Activated naive CD4-positive, alpha-beta T cell treated with anti-CD3 and anti-CD28 coated beads for 36 hours (primary cell): ENCODE measurements at places on chromosomes 5 and 9. TPM values are rescaled to one million over a fixed set of nuclear protein-coding genes. Genes with fewer than 3 reads are reported as not detected.

IL5 gene
- not detected for total RNA-seq

AGXT2 gene
- not detected for total RNA-seq

TDRD7 gene
- 6.9 TPM for total RNA-seq

MAP1B gene
- 0.32 TPM for total RNA-seq

SARDH gene
- total RNA-seq = 7.7 TPM

NDUFS4 gene
- total RNA-seq = 84.1 TPM

FLT4 gene
- total RNA-seq = 1.5 TPM

PTPRD gene
- not detected for total RNA-seq

LIX1 gene
- total RNA-seq = not detected

PCA3 gene
- not detected for total RNA-seq

PRELID2 gene
- total RNA-seq = 0.12 TPM

DNA sequence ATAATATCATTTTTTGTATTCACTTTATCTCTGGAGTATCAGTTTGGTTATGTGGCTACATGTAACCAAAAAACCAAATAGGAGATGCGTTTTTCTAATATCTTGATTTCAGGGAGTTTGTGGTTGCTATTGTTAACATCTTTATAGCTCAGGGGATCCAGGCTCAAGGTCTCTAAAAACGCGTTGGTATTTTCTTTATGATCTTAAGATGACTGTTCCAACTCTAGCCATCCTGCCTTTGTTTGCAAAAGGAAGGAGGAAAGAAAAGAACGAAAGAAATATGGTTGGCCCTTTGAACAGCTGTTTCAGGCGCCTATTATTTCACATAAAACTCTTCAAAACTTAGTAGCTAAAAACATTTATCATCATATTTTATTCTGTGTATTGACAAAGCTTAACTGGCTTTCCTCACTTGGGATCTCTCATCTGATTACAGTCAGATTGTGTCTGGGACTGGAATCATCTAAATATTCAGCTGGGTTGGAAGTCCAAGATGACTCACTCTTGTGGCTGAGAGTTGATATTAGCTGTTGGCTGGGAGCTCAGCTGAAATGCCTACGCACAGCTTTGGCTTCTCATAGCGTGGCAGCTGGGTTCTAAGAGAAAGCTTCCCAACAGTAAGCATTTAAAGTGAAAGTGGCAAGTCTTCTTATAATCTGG lies 60.1 kb downstream of the FAM174A start:
- no peak for DNase-seq

DNA sequence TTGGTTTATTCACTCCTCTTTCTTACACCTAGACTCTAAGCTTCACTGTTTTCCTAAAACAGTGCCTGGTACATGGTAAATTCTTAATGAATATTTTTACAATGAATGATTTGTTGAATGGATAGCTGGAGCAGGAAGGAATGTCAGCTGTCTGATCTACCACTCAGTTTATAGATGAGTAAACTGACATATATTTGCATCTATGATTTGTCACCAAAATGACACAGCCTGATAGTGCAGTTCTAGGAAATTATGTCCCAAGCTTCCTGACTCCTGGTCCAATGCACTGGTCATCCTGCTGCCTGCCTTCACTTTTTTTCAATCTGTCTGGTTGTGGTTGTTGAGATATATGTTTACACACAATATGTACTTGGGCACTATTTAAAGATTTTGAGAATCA lies 651.7 kb upstream of the WWC1 start:
- DNase-seq = no peak

- DNase-seq = no peak
These were observed 79.7 kb downstream of the MED27 start for GRCh38 chr9:131999692-132000551.

DNA sequence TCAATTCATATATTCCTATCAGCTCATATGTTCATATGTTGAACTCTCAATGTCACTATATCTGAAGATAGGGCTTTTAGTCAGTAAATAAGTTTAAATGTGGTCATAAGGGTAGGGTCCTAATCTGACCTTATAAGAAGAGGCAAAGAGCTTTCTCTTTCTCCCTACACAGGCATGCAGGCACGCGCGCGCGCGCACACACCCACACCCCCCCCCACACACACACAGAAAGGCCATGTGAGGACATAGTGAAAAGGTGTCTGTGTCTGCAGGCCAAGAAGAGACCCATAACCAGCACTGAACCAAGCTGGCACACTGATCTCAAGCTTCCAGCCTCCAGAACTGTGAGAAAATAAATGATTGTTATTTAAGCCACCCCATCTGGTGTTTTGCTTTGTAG lies 76.0 kb downstream of the PDE4D start:
- DNase-seq = no peak

DNA sequence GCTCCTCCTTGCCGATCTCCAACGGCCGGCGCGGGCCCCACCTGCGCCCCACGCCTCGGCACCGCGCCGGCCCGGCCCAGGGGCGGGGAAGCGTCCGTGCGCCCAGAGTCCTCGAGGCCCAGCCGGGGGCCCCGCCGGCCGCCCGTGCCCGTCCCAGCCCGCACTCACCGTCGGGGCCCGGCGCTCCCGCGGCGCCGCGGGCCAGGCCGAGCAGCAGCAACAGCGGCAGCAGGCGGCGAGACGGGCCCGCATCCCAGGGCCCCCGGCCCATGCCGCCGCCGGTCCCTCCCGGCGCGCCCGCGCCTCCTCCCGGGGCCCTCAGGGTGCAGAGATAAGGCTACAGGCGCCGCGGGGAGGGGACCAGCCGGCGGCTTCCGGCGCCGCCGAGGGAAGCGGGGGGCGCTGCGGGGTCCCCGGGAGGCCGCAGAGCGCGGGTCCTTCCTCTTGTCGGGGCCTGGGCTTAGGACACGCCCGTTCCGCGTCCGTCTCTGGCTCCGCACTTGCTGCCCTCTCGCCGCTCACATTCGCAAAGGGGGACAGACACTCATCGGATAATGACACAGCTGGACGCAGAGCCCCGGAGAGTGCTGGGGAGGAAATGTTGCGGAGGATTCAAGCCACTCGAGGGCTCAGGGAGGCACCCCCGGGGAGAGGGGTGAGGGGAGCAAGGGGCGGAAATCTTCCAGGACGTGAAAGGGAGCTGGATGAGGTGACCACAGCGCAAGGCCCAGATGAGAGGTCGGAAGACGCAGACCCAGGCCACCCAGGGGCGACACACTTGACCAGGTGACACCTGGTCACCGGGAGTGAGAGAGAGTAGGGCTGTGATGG lies at the start of gene SUSD1:
Gene SUSD1 (minus strand): TSS at position 333 of the 831 bp plus-strand sequence. CDS start 62 bp downstream, at position 271.
- DNase-seq = peak; percentile 26

- no peak for DNase-seq
These were observed 357.7 kb downstream of the ARRDC3 start for GRCh38 chr5:91025449-91025848.

DNA sequence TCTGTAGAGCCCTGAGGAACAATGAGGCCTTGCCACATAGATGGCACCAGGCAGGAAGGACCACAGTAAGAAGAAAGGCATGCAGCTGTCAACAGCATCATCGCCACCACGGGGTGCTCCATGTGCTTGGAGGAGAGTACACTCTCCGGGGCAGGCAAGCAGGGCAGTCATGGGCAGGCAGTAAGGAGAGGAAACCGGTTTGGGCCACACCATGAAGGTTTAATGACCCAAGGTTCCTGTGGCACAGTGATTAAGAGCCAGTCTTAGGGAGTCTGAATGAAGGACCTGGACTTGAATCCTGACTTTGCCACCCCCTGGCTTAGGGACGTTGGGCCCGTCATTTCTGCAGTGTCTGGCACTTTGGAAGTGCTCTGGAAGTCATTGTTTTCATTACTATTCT lies 80.6 kb upstream of the ZBTB43 start:
- DNase-seq = no peak

- no peak for DNase-seq
These were observed at the start of gene KIF12 for GRCh38 chr9:114098936-114099668. KIF12 (minus strand) TSS chr9:114099292; CDS start chr9:114099276, 16 bp downstream.

- no peak for DNase-seq
These were observed 260.4 kb downstream of the DEPDC1B start for GRCh38 chr5:60439552-60439951.

- DNase-seq = no peak
These were observed 55.5 kb upstream of the ZNF366 start for GRCh38 chr5:72562717-72563116.

DNA sequence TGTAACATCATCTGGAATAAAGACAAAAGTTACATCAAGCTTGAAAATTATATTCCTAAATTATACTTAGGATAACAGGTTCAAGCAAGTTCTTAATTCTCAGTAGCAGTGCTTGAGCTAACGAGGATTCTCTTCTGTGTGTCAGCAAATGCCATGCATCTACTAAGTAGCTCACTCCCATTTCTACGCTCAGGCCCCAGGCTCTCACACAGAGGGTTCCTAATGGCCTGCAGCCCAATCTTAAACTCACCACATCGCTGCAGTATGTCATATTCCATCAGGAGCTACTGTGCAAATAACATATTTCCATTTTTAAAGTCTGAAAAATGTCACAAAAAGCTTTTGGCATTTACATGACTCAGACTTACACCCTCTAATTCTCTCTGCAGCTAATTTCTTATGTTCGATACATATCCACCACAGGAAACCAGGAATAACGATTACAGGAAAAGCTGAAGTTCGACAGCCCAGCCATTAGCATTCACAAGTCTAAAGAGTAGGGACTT lies 474.8 kb downstream of the EFNA5 start:
- DNase-seq = no peak

DNA sequence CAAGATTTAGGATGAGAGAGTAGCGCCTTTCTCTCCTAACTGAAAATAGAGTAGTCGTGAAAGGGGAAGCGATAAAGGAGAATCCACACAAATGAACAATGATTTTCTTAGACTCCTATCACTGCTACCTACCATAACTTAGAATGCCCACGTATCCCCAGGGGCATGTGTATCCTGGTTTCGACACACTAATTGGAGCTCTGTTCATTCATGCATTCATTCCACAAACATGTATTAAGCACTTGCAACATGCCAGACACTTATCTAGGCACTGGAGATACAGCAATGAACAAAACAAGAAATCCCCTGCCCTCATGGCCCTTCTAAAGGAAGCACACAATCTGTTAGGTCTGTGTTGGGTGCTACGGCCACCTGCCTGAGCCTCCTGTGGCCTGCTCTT lies 40.0 kb downstream of the ARL15 start:
- no peak for DNase-seq

GRCh38 chr9:19101203-19101602 lies 1.5 kb downstream of the HAUS6 start:
- DNase-seq = no peak

- no peak for DNase-seq
These were observed 18.2 kb downstream of the RIOK2 start for GRCh38 chr5:97164846-97165245.

DNA sequence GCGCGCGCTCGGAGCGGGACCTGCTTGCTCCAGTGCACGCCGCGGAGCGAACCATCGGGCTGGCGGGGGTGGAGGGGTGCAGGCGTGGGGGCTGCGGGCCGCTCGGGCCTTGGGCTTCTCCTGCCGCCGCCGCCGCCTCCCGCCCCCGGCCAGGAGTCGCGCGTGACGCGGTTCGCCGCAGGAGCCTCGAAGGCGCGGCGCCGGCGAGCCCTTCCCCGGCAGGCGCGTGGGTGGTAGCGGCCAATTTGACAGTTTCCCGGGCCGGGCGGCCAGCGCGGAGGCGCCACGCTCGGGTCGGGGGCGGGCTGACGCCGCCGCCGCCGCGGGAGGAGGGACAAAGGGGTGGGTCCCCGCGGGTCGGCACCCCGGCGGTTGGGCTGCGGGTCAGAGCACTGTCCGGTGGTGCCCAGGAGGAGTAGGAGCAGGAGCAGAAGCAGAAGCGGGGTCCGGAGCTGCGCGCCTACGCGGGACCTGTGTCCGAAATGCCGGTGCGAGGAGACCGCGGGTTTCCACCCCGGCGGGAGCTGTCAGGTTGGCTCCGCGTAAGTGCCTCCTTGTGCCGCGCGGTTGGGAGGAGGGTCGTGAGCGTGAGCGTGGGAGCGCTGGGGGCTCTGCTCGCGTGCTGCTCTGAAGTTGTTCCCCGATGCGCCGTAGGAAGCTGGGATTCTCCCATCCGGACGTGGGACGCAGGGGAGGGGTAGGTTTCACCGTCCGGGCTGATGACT lies at the start of gene TJP2:
Gene TJP2 (plus strand): TSS at position 387 of the 725 bp plus-strand sequence. CDS start 96 bp downstream, at position 483.
- DNase-seq = peak; percentile 48

DNA sequence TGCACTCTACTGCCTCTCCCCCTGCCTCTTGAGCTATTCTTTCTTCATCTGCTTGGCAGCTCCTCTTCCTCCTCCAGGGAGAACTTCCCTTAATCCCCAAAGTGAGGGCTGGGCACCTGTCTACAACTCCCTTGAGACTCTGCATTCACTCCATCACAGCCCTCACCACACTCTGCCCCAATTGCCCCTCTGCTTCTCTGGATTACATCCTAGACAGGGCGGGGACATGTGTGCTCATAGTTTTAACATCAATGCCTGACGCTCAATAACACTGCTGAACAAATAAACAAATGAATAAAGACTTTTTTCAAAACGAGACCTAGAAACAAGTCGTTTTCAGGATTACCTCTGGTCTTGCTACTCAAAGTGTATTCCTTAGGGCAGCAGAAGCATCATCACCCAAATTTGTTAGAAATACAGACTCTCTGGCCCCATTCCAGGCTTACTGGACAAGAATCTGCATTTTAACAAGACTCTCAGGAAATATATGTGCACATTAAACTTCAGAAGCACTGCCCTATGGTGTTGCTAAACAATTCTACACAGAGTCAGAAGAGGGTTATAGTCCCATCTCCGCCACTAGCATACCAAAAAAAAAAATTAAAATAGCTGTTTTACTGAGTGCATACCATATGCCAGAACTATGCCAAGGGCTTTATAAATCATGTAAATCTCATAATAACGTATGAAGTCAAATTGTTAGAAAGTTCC lies 115.6 kb downstream of the CDK5RAP2 start:
- no peak for DNase-seq

GRCh38 chr5:132445930-132446329 lies 44.6 kb downstream of the IRF1 start:
- no peak for DNase-seq

- DNase-seq = no peak
These were observed 19.4 kb upstream of the FCN1 start for GRCh38 chr9:134937164-134937555.

GRCh38 chr5:1523793-1524480 lies at the start of gene LPCAT1:
LPCAT1 (minus strand) TSS chr5:1523960; CDS start chr5:1523844, 116 bp downstream.
- DNase-seq = peak; percentile 68

DNA sequence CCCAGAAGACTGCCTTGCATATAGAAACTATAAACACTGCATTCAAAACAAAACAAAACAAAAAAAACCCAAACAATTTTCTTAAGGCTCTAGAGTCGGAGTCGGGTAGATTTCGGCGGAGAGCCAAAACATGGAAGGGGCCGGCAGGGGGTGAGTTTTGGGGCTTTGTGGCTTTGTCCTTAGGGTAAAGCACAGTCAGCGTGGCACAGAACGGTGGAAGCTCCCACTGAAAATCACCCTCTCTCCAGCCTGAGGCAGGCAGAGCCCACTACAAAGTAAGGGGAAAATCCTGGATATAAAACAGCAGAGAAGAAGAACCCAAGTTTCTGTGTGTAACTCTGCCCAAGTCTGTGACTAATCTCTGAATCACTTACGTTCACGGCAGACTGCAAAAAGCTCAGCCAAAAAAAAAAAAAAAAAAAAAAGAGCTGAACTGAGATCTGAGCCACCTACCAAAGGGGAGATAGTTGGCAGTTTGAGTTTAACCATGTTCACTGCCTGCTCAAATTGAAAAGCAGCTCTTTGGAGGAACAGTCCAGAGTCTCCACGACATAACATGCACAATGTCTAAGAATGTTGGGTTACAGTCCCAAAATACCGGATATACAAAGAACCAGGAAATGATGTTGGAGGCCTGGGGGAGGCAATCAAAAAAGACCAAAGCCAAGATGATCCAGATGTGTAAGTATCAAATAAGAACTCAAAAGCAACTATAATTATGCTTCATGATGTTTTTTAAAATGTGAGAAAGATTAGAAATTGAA lies 26.6 kb upstream of the OR2K2 start:
- no peak for DNase-seq

GRCh38 chr5:152995214-152995725 lies 495.2 kb upstream of the GRIA1 start:
- no peak for DNase-seq
